HCEC 1CT (cell line): ENCODE measurements at places on chromosomes 16 and 17.

- DNase-seq = peak; percentile 94
These were observed 10.3 kb downstream of the LYRM1 start for GRCh38 chr16:20910781-20911321.

DNA sequence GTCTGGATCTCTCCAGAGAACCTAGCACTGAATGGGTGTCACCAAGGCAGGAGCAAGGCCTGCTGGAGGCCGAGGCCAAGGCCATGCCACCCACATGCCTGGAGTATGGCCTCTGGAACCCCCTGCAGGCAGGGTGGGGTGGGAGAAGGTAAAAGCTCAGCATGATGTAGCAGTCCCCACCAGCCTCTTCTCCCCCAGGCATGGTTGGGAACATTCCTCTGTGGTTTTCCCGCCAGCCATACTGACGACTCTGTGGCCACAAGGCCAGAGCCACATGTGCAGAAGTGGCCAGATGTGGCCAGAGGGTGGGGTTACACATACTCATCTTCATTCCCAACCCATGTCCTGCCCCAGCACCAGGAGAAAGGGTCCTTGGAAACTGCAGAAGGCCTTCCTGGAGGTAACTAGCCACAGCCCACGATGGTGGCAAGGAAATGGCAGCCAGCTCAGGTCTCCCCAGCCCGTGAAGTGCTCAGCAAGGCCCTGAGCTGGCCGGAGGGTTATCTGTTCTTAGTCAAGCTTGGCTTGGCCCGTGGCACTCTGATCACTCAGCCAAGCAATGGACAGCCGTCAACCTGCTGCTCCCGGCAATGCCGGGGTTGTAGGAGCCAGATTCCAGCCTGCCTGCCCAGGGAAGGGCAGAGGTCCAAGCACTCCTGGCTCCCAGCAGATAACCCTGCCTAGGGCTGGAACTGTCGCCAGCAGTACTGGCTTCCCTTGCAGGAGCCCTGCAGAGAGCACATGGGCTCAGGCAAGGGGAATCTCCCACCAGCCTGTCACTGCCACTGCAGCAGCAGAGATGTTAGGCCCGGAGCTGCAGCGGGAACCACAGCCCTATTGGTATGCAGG is 26.1 kb downstream of the HDAC5 start:
- DNase-seq = peak; percentile 35

DNA sequence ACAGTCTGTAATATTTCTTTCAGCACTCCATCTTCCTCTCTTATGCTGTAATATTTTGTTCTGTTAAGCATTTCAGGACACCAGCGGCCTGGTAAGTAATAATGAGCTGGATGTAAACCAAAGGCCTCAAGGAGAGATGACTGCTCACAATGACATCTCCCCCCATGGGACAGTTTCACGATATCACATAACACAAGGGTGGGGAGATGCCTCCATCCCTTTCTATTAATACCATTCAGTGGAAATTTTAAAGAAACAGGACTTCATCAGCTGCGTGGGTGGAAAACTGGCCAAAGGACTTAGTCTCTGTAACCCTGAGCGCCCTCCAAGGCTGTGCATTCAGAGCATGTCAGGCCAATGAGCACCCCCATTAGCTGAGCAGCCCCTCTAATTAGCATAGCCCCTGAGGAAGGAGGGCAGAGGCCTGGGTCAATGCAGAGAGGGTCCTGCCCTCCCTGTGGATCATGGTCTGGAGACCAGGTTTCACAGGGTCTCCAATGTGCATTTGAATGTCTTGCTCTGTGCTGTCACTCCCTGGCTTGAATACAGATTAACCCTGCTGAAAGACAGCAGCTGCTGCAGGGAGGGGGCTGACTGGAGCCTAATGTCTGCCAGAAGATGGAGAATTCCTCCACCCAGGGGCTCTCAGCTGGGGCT is 156.4 kb downstream of the HS3ST2 start:
- no peak for DNase-seq

DNA sequence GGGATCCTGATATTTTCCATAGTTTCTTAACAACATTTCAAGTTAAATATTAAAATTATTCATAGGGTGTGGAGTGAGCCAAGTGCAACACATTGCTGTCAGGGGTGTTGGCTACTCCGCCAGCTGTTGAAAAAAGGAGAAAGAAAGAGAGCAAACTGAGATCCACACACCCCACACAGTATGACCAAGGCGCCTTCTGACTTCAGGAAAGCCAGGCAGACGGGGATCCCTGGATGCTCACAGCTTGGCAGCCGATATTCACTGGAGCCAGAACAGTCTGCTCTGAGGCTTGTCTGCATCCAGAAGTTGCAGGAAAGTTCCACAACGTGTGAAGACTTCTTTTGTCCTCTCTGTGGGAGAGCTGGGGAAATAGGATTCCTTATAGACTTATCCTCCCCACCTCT is 9.3 kb downstream of the CHD9NB start:
- no peak for DNase-seq

DNA sequence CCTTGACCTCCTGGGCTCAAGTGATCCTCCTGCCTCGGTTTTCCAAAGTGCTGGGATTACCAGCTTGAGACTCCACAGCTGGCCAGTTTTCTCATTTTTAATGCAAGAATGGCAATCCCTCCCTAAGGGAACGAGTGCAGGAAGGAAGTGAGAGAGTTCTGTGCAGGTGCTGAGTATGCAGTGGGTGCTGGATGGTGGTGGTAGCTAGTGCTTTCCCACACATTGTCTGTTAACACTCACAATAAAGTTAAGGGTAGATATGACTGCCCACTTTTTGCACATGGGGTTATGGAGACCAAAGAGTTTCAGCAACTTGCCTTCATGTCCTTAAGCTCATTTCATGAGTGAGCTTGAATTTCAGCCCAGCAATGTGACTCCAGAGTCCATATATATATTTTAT is 18.5 kb downstream of the RGS9 start:
- DNase-seq = no peak

DNA sequence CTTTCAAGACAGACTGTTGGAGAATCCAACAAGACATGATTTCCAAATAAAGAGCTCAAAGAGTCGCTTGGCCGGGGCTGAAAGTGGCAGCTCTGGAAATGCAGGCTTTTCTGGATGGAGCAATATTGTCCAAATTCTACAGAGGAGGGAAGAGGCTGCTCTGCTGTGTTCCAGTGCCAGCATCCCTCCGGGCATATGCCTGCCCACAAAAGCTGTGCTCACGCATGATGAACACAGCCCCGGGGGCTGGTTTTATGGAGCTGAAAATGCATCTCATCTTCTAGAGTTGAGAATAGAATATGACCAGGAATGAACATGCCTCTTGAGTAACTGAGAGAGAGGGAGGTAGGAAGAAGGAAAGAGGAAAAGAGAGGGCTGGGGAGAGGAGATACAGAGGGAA is 74.7 kb upstream of the TOX3 start:
- DNase-seq = no peak

GRCh38 chr17:40350689-40351358 is 13.7 kb downstream of the GJD3 start:
- DNase-seq = no peak

GRCh38 chr17:8366231-8366630 is 10.3 kb downstream of the KRABD2 start:
- DNase-seq = peak; percentile 68

GRCh38 chr17:68399638-68400403 is 57.5 kb downstream of the WIPI1 start:
- DNase-seq = peak; percentile 72

- DNase-seq = no peak
These were observed 2.8 kb downstream of the SNRNP25 start for GRCh38 chr16:56231-56927.

- peak; percentile 90 for DNase-seq
These were observed at the start of gene MILR1 for GRCh38 chr17:64448665-64449512. Gene MILR1 (plus strand): TSS chr17:64449115. CDS start chr17:64449169, 54 bp downstream.

GRCh38 chr17:81910840-81911276 is 341 bp downstream of the PCYT2 start:
- DNase-seq = no peak

GRCh38 chr17:50381920-50382319 is 8.9 kb downstream of the EME1 start:
- no peak for DNase-seq

DNA sequence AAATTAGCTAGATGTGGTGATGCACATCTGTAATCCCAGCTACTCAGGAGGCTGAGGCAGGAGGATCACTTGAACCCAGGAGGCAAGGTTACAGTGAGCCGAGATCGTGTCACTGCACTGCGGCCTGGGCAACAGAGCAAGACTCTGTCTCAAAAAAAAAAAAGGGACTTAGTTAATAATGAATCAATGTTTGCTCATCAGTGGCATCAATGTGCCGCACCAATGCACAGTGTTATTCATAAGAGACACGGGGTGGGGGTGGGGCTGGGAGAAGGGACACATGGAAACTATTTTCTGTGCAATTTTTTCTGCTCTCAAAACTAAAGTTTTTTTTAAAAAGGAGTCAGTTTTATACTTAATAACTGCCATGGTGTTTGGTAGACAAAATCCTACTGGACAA is 6.8 kb upstream of the ATP2C2 start:
- DNase-seq = no peak

DNA sequence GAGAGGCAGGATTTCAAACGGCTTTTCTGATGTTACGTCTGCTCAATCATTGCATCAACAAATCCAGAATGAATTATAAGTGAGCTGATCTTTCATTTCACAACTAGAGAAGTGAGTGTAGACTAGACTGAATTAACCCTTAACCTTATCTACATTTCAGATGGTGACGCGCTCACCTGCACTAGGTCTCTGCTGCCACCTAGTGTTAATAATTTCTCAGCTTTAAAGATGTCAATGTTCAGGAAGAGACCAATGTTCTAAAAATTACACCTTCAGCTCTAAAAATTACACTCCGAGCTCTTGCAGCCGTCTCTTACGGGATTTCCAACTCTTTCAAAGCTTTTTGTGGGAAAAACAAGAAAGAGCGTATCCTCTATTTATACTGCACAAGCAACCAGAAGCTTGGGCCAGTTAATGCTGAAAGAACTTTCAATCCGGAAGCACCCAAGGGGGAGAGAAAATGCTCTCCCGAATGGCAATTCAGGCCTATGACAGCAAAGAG is 88.2 kb upstream of the FA2H start:
- DNase-seq = peak; percentile 45

- no peak for DNase-seq
These were observed 97.6 kb downstream of the MRM3 start for GRCh38 chr17:879546-880442.

DNA sequence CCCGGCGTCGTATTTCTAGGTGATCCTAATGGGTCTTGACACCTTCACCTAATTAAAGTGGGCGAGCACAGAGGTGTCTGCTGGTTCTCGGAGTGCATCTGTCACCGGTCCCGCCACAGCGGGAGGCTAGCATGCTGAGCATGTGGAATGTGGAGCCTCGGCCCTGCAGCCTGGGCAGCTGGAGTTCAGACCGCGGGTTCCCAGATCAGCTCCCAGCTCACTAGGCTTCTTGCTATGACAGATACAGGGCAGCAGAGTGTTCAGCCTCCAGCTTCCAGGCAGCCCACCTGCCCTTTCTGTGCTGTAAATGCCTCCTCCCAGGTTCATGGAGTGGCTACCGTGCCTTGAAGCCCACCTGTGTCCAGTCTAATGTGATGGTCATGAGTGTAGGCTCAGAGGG is 166.7 kb downstream of the CPPED1 start:
- DNase-seq = no peak

- DNase-seq = peak; percentile 84
These were observed 73.9 kb downstream of the STH start for GRCh38 chr17:46072998-46073397.

DNA sequence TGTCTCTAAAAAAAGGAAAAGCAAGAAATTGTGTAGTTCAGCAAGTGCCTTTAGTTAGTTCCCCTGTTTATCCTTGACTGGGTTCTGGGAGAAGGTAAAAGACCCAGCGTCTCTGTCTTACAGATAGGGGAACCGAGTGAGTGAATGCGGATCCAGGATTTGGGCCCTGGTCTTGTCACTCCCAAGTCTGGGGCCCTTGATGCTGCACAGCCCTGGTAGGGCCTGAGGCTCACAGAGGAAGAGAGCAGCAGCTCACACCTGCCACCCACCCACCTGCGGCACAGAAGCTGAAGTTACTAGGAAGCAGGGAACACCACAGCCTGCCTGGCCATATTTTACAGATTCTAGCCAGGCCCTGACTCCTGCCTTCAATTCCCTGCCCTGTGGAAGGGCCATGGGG is 22.2 kb downstream of the LASP1 start:
- no peak for DNase-seq

GRCh38 chr17:72270273-72270924 is 149.6 kb downstream of the SOX9 start:
- DNase-seq = peak; percentile 5

DNA sequence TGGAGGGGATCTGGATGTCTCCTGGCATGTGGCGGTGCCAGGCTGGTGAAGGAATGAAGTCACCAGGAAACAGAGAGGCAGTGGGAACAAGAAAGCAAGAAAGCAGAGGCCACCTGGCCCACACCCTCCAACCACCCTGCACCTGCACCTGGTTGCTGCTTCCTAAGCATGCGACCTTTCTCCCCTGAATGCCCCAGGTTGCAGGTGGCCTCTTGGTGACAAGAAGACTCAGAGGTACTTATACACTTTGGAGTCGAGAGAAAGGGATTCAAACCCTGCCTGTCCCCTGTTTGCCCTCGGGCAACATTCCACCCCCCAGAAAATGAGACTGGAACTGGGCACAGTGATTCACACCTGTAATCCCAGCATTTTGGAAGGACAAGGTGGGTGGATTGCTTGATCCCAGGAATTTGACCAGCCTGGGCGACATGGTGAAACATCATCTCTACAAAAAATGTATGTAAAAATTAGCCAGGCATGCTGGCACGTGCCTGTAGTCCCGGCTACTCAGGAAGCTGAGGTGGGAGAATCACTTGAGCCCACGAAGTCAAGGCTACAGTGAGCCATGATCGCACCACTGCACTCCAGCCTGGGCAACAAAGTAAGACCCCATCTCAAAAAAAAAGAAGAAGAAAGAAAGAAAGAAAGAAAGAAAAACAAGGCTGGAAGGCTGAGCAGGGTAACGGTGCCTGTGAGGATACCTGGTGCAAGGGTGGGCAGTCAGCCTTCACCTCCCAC is 34.6 kb upstream of the TNRC6C start:
- DNase-seq = no peak

DNA sequence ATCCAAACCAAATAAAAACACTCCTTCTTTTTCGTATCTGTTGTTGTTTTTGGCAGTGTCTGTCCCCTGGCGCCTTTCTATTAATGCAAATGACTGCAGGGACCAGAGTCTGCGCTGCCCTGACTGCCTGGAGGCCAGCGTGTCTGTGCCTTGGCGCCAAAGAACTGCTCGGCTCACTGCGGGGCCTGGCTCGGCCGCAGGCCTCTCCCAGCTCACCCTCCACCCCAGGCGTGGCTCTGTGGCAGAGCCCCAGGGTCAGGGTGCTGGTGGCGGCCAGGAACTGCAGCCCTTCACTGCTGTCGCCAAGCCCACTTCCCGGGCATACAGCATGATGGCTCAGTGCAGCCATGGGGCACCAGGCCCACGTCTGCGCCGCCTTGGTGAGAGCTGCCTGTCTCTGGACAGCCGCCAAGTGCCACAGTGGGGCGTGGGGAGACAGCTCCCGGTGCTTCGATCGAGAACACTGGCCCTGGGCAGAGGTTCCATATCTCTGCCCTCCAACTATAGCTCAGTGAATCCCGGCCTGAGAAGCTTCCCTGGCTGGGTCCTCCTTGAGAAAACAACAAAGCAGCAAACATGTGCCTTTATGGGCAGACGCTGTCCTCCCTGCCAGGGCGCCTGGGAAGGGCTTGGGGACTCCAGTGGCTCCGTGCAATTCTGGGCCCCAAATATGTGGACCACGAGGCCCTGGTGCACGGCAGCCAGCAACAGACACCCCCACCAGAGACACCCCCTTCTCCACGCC is 11.1 kb downstream of the CANT1 start:
- no peak for DNase-seq
